ENCODE measurements at places on chromosomes 7 and 10.

DNA sequence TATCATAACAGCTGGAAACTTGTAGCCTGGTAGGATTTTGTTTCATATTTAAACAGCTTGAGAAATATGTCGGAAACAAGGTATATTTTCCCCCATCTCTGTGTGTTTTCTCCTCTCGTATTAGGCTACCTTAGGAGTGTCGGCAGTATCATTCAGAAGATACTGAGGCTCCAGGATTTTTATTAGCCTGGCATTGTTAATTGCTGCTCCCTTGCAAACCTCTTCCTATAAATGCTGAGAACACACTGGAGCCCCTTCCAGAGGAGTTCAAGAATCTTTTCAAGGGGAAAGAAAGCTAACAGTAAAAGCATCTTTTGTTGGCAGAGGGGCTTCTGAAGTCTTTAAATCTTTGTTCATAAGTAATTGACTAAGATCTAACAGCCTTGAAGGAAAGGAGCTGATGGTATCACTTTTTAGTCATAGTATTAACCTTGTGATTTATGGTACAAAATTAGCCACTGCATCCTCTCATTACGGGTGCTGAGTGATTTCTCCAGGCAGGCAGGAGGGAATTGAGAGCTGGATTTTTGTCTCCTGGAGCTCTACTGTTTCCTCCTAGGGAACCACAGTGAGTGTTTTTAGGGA lies 998.7 kb downstream of the LRMDA start:
- DNase-seq = no peak

- DNase-seq = no peak
Observed at GRCh38 chr10:17872191-17873091, 63.3 kb downstream of the MRC1 start.

GRCh38 chr10:60967260-60967659 lies 23.3 kb upstream of the RHOBTB1 start:
- DNase-seq = no peak

GRCh38 chr7:131897016-131897789 lies 340.8 kb upstream of the PODXL start:
- no peak for DNase-seq

DNA sequence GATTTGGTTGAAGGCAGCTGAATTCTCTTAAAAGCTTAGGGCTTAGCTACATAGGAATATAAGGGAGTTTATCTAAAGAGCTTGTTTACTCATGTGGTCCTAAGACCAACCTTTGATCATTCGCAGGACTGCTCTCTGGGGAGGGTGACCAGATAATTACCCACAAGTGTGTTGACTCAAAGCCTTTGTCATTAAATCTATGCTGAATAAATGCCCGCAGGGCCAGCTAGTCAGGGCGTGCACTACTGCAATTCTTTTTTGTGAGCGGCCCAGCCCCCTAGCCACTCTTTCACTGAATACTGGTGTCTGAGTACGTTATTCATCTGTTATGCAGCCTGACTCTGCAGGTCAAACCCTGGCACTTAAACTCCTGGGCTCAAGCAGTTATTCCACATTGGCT lies 69.6 kb downstream of the AKAP9 start:
- DNase-seq = no peak

GRCh38 chr7:99393355-99394187 lies 14.8 kb downstream of the PDAP1 start:
- DNase-seq = no peak

GRCh38 chr7:156376317-156376716 lies 264.3 kb upstream of the RNF32 start:
- no peak for DNase-seq

DNA sequence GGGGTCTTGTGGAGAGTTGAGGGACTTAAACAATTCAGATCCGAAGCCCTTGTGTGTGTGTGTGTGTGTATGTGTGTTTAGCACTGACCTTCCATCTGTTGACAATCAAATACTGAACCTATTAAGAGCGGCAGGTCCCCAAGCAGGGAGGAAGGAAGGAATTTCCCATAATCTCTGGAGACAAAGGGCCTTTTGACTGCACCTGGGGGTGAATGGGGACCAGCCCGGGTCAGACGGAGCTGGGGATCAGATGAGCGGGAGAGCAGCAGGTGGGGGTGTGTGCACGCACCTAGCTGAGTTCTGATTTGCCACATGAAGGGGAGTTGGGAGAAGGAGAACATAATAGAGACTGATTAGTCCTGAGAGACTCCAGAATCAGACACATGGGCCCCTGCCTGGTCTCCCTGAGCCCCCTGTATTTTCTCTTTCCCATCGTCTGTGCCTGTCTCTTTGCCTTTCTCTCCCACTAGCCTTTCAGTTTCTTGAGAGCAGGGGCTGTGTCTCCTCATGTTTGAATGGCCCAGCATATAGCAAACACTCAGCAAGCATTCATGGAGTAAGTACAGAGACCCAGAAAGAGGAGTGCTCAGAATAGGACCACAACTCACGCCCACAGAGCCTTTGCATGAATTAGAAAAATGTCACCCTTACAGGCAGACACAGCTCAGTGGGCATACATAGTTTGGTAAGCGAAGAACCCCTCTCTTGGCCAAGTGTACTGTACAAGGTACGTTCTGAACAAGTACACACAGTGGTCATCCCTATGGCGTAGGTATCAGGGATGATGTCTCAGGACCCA lies 288.3 kb upstream of the HABP2 start:
- no peak for DNase-seq
